ENCODE measurements at places on chromosomes 7 and 10.

DNA sequence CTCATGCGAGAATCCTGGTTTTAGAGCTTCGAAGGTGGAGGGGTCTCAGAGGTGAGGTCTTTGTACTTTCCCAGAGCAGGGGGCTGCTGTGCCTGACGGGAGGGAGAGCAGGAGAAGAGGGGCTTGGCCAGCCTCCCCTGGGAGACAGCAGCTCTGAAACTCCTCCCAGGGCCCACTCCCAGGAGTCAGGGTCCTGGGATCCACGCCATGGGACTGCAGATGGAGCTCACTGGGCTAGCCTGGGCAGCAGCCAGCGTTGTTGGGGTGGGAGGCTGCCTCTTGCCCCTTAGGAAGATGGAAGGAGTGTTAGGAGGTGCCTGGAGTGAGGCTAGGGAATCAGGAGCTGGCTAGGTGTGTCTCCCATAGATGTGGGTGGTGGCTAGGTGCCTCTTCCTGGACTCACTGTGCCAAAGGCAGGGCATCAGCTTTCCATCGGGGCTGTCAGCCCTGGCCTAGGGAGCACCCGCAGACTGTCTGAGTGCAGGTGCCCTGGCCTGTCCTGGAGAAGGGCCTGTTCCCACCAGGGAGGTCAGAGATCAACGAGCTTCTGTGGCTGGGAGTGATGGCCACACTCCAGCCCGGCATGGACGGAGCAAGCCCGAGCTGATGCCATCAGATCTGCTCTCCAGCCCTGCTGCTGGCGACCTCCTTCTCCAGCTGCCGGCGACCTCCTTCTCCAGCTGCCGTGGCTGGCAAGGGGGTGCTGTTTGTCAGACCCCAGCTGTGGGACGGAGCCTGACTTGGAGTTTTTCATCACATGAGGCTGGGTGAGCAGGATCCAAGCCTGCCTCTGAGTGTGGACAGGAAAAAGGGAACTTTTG is 111.3 kb downstream of the PTPN20 start:
- no peak for DNase-seq

GRCh38 chr10:124403548-124403947 is 15.2 kb downstream of the OAT start:
- peak; percentile 72 for DNase-seq

DNA sequence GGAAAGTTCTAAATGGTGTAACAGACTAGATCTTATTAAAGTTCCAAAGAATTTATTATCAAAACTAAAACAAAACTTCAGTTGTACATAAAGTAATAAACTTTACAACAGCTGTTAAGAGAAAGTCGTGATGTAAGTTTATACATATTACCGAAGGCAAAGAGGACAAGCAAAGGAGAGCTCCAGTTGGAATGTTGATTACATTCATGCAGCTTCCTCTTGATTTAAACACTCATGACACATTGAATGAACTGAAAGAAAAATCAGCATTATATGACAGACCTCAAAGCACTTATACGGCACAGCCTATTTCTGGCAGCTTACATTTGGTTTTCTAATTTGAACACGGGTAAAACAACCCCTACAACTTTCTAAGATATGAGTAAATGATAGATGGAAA is 13.6 kb downstream of the SRI start:
- DNase-seq: no peak

GRCh38 chr7:117411539-117411938 is 15.8 kb downstream of the ASZ1 start:
- DNase-seq: no peak

- no peak for DNase-seq
Observed at GRCh38 chr7:44891372-44891771, 6.0 kb upstream of the PURB start.

DNA sequence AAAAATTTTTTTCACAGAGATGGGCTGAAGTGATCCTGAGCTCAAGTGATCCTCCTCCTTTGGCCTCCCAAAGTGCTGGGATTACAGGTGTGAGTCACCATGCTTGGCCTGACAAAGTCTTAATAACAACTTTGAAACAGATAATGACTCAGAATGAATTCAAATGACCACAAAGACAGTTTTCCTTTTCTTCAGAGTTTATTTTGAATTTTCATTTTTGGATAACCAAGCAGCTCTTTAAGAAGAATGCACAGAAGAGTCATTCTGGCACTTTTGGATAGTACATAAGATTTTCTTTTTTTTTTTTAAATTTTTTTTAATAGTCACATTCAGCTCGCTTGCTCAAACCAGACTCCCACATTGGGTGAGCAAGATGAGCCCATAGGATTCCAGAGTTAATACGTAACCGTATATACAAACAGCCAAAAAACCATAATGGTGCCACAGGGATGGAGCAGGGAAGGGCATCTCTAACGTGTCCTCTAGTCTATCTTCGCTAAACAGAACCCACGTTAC is 43.0 kb upstream of the NMT2 start:
- DNase-seq: no peak

GRCh38 chr7:91929463-91929862 is 11.2 kb upstream of the AKAP9 start:
- DNase-seq: no peak

DNA sequence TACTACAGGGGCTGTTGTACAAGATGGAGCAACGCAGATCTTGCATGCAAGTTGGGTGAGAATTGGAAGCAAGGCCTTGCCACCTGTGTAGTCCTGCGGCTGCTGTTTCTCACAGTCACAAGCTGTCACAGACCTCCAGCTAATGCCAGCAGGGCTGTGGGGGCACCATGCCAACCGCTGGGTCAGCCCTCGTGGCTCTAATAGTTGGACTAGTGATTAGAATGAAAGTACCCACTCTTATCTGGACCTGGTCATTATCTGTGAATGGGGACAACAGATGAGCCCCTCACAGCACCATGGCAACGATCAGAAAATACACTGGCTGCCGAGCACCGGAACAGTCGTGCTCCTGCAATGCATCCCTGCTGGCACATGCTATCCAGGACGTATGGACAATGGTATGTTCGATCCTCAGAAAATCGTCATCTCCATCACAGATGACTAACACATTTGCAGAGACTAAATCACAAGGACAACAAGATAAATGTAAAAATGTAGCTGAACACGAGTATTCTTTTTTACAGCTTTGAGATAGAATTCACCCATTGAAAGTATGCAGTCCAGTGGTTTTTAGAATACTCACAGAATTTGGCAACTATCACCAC is 80.4 kb upstream of the CALN1 start:
- no peak for DNase-seq

GRCh38 chr7:42272793-42273665 is 36.0 kb upstream of the GLI3 start:
- DNase-seq: no peak

- DNase-seq: no peak
Observed at GRCh38 chr7:85522070-85522469, 335.2 kb upstream of the SEMA3D start.

DNA sequence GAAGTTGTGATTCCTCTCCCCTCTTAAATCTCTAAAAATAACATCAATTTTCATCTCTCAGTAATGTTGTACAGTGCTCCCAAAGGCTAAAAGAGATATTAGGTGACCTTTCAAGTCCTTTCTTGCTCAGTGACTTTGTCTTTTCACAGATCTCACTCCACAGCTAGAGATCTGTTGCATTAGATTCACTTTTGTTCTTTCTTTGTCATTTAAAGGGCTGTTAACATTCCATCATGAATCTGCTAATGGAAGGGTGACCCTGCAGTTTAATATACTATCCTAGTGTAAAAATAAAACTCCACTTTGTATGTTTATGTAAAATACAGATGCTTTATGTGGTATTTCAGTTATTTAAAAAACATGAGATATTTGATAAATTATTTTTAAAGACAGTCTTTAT is 30.5 kb downstream of the GNAI1 start:
- DNase-seq: no peak

DNA sequence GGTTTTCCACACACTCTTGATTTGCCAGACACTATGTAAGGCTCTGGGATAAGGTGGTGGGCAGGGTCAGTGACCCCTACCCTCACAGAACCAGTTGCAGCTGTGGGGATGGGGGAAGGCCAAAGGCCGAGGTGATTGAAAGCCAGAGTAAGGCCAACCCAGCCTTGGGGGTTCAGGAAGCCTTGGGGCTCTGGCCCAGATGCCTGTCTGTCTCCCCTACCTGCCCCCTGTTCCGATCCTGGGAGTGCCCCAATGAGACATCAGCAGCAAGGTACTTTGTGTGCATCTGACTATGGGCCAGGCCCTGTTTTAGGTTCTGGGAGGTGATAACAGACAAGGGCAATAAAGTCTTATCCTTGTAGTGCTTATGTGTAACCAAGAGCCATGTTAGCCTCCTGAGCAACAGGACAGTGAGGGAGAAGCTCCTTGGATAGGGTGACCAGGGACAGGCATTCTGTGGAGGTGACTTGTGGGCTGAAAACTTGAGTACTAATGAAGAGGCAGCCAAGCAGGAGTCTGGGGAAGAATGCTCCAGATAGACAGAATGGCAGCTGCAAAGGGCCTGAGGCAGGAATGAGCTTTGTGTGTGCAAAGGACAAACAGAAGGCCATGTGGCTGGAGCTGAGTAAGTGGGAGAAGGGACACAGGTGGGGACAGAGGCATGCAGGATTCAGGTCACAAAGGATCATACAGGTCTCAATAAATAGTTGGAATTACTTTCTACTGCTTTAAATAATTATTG is 35.4 kb downstream of the TSPAN14 start:
- DNase-seq: no peak

DNA sequence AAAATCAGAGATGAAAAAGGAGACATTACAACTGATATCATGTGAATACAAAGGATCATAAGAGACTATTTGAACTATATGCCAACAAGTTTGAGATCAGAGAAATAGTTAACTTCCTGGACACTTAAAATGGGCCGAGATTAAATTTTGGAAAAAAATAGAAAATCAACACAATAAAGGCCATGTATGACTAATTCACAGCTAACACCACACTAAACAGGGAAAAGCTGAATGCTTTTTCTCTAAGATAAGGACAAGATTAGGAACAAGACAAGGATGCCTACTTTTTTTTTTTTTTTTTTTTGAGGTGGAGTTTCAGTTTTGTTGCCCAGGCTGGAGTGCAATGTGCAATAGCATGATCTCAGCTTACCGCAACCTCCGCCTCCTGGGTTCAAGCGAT is 151.4 kb upstream of the MAGI2 start:
- no peak for DNase-seq

DNA sequence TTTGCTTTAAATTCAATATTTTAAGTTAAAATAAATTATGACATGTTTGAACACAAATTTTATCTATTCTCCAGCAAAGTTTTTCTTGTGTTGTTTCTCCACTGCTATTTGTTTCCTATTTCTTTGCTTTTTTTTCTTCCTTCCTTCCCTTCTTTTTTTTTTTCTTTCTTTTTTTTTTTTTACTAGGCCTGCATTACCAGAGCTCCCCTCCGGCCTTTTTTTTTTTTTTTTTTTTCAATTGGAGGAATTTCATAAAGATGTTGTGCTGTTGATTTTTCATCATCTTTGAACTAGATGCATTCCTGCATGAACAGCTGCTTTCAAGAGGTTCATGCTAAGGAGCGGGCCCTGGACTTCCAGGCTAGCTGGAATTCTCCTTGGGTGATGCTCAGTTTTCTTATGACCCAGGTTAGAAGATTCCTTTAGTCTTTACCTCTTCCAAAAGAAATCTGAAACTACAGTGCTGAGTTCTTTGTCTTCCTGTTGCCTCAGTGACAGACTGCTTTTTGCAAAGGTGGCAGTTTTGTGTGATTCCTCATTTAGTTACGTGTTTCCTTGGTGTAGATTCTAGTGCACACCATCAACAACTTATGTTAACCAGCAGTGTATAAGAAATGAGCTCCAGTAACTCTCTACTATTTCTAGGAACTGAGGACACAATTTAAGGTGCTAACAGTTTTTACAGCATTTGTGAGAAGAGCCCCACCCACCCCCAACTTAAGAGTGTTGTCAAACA is 4.8 kb upstream of the CAMK1D start:
- no peak for DNase-seq

Measured in NCI-H345 (cell line).